Left ventricle myocardium inferior (tissue), 1 donor: ENCODE measurements at places on chromosomes 3 and 15.
A peak's percentile ranks its signal among the peaks of the same experiment; 100 is the strongest.

GRCh38 chr15:73965758-73966113 lies 26.4 kb downstream of the STOML1 start:
- H3K36me3 ChIP-seq: no peaks in the 10 kb centered on the region
- no peaks in the 10 kb centered on the region for H3K27me3 ChIP-seq
- H3K4me3 ChIP-seq: no peak overlapping the region
- no peak overlapping the region for H3K27ac ChIP-seq

- no peak overlapping the region for H3K27ac ChIP-seq
- H3K4me3 ChIP-seq: no peak overlapping the region
- H3K27me3 ChIP-seq: no peaks in the 10 kb centered on the region
- H3K4me1 ChIP-seq: peaks cover 3% of the 10 kb centered on the region
Observed at GRCh38 chr3:140011611-140012277, 76.8 kb downstream of the CLSTN2 start.

GRCh38 chr3:157104521-157104920 lies 55.4 kb downstream of the CCNL1 start:
- no peaks in the 10 kb centered on the region for H3K27me3 ChIP-seq
- no peaks in the 10 kb centered on the region for H3K36me3 ChIP-seq
- H3K27ac ChIP-seq: peak overlapping the region; percentile 84
- no peak overlapping the region for H3K4me3 ChIP-seq
- DNase-seq: no peak

DNA sequence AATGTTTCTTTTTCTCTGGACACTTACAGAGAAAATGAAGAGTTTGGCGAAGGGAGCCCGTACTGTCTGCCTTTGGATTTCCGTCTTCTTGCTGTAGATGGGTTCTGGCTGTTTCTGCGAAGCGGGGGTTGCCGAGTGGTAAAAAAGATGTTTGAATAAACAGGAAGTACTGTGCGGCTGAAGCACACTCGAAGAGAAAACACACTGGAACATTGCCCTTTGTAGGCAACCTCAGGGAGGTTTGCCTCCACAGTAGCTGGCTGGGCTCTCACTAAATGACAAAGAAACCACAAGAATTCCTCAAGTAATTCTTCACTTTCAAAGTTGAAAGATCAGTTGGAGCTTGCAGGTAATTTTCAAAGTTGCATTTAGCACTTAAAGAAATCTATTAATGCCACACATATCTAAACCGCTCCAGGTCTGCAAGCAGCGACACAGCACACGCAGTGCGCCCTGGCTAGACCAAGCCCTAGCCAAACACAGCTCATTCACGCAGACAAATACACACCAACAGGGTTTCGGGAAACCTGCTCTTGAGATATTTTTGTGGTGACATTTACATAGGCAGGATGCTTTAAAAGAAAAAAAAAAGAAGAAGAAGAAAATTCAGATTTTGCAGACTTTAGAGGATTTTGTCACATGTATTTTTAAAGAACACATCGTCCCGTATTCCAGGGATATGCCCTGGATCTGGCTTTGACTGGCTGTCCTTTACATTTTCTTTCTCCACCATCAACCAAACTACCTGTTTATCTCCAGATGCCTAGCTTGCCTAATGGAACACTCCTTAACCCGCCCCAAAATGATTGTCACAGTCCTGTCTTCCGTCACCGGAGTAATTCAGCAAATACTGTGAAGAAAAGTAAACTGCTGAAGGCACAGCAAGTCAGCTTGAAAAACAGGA lies 452.8 kb downstream of the FOXP1 start:
- H3K27me3 ChIP-seq: no peaks in the 10 kb centered on the region
- peak; percentile 51 for DNase-seq
- peaks cover 88% of the 10 kb centered on the region for H3K4me1 ChIP-seq
- H3K4me3 ChIP-seq: peak overlapping the region; percentile 67
- no peaks in the 10 kb centered on the region for H3K36me3 ChIP-seq

DNA sequence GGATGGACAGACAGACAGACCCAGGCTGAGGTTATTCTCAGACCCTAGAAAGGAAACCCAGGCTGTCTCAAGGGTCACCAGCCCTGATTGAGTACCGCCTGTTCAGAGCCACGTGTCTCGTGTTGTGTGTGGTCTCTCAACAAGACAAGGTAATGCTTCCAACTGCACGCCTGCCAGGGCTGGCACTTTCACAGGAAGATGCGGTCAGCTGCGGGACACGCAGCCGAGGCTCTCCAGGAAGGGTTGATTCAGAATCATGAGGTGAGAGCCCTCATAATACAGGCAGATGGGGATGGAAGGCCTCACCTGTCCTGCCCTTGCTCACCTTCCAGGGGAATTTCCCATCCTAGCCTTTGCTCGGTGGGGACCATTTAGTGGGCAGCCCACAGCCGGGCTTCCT lies 81.4 kb downstream of the TOP2B start:
- no peaks in the 10 kb centered on the region for H3K27me3 ChIP-seq
- H3K27ac ChIP-seq: no peak overlapping the region
- peaks cover 36% of the 10 kb centered on the region for H3K36me3 ChIP-seq
- DNase-seq: no peak
- no peak overlapping the region for H3K4me3 ChIP-seq
